ENCODE measurements at places on chromosomes 3 and 15.

- DNase-seq, result no peak
Observed at GRCh38 chr3:123602325-123602724, 17.5 kb upstream of the HACD2 start.

- no peak for DNase-seq
Observed at GRCh38 chr3:43207628-43208085, 78.7 kb upstream of the SNRK start.

- no peak for DNase-seq
Observed at GRCh38 chr15:57133127-57133968, 214.9 kb downstream of the TCF12 start.

DNA sequence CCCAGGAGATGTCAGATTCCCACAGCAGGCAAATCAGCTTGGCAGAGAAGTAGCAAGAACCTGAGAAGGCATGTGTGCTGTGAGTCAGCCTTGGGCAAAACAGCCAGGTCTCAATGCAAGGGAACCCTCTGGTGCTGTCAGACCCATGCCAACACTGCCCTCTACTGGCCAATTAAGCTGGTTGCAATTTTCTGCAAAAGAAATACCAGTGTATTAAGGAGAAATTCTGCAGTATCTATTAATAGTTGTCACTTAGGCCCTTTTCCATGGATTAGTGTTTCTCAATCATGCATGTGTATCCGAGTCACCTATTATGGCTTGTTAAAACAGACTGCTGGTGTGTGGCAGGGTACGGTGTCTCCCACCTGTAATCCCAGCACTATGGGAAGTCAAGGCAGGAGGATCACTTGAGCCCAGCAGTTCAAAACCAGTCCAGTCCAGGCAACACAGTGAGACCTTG, 26.2 kb downstream of the MAP4 start:
- DNase-seq, result peak; percentile 46

GRCh38 chr3:87175732-87176131, 51.4 kb upstream of the CHMP2B start:
- DNase-seq, result no peak

- no peak for DNase-seq
Observed at GRCh38 chr3:114216186-114216970, 21.0 kb downstream of the ZNF80 start.

- peak; percentile 88 for DNase-seq
Observed at GRCh38 chr3:49028673-49029562, at the start of gene IMPDH2. IMPDH2 (minus strand) TSS chr3:49029398; CDS start chr3:49029350, 48 bp downstream.

DNA sequence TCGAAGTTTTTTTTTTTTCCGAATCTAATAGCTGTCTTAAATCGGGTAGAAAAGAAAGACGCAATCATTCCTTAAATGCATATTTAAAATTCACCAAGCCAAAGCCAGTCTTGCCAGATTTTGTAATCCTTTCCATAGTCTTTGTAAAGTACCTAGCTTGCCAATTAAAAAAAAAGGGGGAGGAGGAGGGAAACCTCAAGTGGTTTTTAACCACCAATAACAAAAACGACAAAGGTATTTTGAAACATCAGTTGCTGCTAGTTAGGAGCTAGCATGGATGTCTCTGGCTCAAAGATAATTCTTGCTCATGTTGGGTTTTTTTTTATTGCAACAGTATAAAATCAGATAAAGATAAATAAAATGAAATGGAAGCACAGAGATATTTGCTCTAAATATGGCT, 187.9 kb downstream of the MECOM start:
- DNase-seq, result no peak

- DNase-seq, result no peak
Observed at GRCh38 chr3:3340965-3341895, 161.7 kb upstream of the CRBN start.

DNA sequence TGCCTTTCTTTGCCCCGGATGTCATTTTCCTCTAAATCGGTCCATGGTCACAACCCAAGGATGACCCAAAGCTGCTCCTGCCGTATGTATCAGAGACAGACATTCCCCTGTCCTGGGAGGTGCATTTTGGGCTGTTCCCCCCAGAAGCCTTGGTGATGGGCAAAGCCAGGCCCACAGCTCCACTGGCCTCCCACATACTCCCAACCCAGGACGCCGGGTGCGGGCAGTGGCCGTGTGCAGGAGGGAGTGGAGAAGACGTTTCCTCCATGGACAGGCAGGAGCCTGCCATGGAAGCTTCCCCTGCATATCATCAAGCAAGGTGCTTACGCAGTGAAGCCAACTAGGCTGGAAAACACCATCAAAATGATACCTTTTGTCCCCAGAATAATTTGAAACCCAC, 175.0 kb downstream of the ATP10A start:
- DNase-seq, result no peak

GRCh38 chr3:101964861-101965260, 115.5 kb downstream of the NFKBIZ start:
- no peak for DNase-seq

DNA sequence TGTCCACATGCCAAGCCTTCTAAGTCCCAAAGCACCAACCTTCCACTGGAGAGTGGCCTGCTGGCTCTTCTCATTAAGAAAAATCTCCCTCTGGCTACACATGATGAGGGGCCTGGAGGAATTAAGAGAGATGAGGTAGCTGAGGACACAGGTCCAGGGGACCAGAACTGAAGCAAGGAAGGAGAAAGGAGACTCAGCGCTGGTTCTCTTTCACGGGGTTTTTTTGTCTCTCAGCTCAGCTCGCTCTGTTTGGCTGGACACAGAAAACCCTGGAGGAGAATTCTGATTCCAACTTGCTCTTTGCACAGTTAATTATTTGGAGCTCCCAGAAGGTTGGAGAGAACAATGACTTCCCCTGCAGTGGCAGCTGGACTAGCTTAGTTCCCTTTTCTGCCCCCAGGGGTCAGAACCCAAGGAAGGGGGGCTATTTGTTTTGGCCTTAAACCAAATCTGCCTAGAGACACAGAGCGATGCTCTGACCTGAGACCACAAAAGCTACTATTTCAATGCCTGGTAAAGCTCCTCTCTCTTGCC, 507.6 kb downstream of the FHIT start:
- no peak for DNase-seq

DNA sequence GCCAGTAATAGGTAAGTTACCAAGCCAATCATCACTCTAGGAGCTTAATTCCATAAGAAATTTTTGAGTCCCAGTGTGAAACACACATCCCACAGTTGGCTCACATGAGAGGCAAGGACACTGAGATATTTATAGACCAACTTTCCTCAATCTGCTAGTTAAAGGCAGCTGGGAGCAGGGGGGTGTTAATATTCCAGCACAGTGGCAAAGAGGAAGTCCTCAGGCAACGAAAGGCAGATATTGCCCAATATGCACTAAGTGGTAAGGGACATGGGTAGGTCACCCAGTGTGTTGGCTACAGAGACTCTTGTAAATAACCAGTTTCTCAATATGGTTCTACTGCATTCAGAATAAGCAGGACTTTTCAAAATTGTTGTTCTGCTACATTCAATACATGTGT, 61.0 kb downstream of the TOP2B start:
- no peak for DNase-seq

- DNase-seq, result no peak
Observed at GRCh38 chr3:67739851-67740250, 85.4 kb upstream of the SUCLG2 start.

DNA sequence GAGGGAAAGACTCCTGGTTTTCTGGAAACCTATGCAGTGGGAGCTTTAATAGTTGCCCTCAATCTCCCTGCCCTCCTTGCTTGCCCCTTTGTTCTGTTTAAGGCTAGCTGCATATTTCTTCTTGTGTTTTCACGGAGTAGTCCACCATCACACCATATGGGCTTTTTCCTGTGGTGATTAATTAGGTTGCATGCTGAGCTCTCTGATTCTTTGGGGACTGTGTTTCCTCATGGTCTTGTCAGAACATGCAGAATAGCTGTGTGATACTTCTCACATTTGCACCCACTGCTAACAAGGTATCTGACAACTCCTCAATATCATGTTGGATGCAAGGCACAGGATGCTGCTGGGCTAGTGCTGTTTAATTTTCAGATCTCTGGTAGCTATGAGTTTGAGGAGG, 139.6 kb downstream of the PTPRG start:
- no peak for DNase-seq

GRCh38 chr3:143875546-143875945, 27.3 kb upstream of the SLC9A9 start:
- no peak for DNase-seq

GRCh38 chr3:87796843-87797185, 262.0 kb downstream of the CGGBP1 start:
- DNase-seq, result no peak

- no peak for DNase-seq
Observed at GRCh38 chr3:86794361-86795065, 196.4 kb downstream of the VGLL3 start.

Measured in activated CD8-positive, alpha-beta memory T cell treated with anti-CD3 and anti-CD28 coated beads for 48 hours (primary cell).